Kidney epithelial cell (primary cell): ENCODE measurements at places on chromosomes 11 and 22. TPM values are rescaled to one million over a fixed set of nuclear protein-coding genes. Genes with fewer than 3 reads are reported as not detected.
A peak's percentile ranks its signal among the peaks of the same experiment; 100 is the strongest.

DNA sequence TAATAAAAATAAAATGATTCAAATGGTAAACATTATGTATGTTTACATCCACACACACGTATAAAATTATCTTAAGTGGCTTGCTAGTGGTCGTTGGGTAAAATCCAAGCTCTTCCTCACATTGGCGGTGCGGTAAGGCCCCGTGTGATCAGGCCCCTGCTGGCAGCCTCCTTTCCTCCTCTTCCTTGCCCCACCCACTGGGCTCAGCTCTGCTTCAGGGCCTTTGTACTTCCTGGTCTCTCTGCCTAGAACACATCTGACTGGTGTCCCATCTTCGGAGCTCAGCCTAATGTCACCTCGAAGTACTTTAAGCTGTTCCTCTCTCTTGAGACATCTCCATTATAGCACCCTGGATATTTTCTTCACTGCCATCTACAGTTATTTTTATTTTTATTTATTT lies 52.8 kb downstream of the OSBP2 start:
- no peak for DNase-seq

GRCh38 chr11:113351480-113351879 lies 36.1 kb upstream of the ANKK1 start:
- DNase-seq: no peak

MYEOV gene
- 29.0 and 36.9 TPM in 2 replicates for total RNA-seq

DNA sequence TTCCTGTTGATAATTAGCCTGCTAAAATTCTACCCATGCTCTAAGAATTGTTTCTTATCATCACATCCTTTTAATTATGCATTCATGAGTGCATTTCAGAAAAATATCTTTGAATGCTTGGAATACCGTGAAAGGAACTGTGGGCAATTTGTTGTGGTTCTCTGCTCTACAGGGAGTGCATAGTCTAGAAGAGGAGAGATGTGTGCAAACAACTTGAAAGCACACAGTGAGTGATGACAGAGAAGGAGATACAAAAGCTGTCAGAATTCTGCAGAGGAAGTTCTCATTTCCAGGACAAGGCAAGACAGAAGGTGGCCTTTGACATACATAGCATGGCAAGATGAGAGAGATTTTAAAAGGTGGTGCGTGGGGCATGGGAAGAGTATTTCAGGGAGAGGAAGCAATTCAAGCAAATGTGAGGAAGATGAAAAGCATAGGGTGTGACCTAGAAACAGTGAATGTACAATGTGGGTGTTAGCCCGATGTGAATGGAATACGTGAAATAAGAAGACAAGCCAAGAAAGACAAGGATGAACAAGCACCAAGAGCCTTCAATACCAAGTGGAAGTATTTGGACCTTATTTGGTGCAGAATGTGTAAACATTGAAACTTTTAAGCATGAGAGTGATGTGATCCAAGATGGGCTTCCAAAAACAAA lies 5.0 kb downstream of the MMP8 start:
- DNase-seq: no peak

DNA sequence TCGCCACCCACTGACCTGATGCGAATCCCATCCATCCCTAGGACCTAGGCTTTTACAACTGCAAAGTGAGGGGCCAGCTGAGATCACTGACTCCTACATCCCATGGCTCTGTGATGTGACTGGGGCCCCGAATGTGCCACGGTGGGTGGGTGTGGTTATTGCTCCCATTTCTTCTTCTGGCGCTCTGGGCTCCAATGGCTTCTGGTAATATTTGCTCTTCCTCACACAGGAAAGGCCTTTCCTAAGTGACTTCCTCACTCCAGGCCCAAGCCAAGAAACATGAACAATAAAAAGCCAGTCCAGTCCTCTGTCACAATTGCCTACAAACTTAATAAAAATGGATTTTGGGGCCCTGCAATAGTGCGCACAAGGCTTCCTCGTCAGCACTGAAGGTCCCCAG lies 78.1 kb downstream of the GALNT18 start:
- DNase-seq: no peak

IL17REL gene
- not detected in 2 replicates for total RNA-seq

ESRRA gene
- 54.3 and 58.8 TPM in 2 replicates for total RNA-seq

CECR2 gene
- 6.2 and 7.4 TPM in 2 replicates for total RNA-seq

STK33 gene
- total RNA-seq: 14.9 and 15.7 TPM in 2 replicates

DNA sequence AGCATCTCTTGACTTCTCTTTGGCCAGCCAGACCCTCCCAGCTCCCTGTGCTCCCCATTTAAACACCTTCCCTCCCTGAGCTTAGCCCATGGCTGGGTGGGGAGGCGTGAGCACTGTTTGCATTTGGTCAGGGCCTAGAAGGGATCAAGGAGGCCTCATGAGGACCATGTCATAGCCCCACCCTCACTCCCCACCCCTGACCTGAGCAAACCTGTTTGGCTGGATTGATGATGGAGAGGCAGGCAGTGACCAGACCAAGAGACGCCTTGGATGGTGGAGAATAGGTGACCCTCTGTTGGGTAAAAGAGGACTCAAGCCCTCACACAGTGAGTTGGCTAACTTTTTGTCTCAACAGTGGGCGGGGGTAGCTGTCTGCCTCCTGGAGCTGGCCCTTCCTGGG lies 49.9 kb downstream of the ST3GAL4 start:
- no peak for DNase-seq

GRCh38 chr11:72722050-72722748 lies 30.0 kb downstream of the ARAP1 start:
- peak; percentile 69 for DNase-seq

DNA sequence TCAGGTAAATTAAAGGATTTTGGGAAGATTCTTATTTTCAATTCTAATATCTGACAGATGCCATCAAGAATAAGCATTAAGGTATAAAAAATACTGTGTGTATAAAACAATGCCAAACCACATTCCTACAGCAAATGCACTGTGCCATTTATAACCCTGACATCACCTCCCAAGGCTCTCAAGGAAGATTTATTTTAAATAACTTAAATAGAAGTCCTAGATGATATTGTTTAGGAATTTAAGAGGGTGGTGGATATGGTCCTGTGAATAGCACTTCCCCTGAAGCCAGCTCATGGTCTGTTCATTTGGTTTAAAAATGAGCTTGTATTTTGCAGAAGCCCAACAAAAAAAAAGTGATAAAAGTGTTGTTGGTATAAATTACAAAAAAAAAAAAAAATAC lies 32.1 kb downstream of the PPIL2 start:
- DNase-seq: no peak

DNA sequence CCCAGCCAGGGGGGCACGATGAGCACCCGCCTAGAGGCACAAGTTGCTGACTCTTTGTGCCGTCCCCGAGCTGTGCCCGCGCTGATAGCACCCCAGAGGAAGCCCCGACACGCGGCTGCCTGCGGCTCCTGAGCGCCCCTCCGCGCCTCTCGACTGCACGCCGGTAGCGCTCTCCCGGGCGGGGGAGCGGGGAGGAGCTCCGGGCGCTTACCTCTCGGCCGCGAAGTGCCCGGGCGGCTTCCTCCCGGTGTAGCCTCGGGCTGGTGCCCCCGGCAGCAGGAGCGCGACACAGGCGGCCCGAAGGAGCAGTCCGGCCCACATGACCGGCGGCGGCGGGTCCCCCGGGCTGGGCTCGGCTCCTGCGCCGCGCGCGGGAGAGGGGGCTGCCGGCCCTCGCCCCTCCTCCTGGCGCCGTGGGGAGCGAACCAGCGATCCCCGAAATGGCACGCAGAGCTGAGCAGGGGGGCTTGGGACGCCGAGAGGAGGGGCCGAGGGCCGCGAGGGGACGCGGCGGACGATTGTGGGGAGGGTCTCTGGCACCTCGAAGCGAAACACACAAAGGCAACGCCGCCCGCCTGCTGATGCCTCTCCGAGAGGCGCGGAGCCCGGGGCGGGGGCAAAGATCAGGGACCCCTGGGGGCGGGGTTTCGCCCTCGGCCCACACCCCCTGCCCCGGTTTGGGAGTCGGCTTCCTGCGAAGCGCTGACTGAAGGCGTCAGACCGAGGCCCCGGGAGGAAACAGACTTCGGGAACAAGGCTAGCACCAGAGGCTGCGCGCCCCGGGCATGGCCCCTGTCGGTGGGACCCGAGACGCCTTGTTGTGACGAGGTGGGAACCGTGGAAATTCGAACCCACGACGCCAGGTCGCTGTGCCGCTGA lies at the start of gene VWCE:
VWCE (minus strand) TSS at position 600 of the 879 bp plus-strand sequence; CDS start at position 321, 279 bp downstream.
- no peak for DNase-seq

DNA sequence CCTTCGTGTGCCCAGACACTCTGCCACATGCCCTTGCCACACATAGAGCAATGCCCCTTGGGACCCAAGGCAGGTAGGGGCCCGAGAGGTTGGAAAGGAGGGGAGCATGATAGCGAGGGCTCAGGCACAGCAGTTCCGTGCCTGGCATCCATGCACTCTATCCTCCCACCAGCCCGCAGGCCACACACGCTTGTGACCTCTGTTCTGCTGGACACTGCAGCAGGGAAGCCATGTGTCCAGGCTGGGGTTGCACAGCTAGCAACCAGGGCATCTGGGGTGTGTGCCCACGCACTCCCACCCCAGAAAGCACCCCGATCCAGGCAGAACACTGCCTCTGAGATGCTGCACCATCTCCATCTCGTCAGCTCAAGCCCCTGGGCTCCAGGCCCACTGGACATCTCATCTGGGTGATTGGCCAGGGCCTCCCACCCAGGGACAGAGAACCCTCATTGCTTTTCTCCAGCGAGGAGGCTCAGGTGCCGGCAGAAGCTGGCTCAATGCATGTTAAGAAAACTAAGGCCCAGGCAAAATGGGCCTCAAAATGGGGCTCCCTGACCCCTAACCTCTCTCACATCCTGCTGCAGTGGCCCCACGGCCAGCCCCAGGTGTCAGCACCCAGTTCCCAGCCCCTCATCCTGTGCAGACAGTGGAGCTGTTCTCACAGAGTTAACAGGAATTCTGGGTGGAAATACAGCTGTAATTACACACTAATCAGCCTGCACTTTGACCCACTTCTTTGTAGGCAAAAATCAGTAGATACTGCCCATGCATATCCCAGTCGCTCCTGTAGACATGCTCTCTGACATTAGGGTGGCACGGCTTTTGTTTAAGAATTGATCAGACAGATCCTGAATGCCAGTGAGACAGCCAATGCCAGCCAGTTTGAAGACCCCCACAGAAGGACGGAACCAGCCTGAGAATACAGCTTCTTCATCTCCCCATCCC lies 173.9 kb upstream of the B3GAT1 start:
- no peak for DNase-seq

DNA sequence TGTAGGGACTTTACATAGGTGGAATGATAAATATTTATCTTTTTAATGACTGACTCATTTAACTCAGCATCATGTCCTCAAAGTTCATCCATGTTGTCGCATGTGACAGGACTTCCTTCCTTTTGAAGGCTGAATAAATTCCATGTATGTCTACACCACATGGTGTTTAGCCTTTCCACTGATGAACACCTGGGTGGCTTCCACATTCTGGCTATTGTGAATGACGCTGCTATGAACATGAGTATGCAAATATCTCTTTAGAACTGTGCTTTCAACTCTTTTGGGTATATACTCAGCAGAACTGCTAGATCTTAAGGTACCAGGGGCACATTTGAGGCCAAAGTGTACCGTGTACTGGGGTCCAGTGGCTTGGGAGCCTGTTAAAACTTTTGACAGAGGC lies 24.1 kb downstream of the LARGE1 start:
- no peak for DNase-seq

DNA sequence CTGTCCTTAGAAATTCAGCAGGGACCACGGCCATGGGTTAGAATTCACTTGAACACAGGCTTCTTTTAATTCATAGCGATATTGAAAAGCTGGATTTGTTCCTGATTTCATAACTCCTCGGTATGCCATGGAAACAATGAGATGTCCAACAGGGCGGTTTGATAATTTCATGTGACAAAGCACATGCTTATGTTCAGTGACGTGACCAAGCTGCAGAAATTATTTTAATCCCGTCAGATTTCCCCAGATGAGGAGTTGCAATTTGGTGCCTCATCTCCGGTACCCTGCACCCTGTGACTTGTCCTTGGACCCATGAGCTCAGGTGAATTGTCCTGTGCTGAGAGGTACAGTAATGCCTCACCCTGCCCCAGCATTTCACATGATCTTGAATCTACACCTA lies 81.7 kb downstream of the C11orf91 start:
- no peak for DNase-seq

KRTAP5-9 gene
- total RNA-seq: not detected in 2 replicates

- no peak for DNase-seq
Measured at GRCh38 chr11:37967635-37968034, 1369.6 kb upstream of the RAG2 start.

- no peak for DNase-seq
Measured at GRCh38 chr11:8023831-8024555, 36.9 kb downstream of the EIF3F start.

GRCh38 chr22:35230839-35231584 lies 26.3 kb upstream of the HMGXB4 start:
- no peak for DNase-seq

GRCh38 chr11:3042496-3043314 lies 14.5 kb downstream of the CARS1 start:
- no peak for DNase-seq

CRYBA4 gene
- total RNA-seq: not detected in 2 replicates

DNA sequence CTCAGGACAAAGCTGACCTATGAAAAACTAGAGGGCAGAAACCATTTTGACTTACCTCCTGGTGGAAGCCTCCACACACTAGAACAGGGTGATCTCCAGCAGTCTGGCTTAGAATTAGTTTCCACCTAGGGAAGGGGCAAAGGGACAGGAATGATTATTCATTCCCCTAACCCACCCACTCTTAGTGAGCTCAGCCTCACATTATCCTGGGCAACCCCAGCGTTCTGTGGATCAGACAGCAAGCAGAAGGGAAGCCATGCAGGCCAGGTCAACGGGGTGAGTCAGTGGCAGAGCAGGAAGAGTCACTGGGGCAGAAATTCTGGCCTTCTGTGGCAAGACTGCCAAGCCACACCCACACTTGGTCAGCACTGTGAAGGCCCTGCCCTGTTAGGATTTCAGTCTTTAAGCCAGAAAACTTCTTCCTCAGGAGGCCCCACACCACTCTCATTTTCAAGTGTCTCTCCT lies 10.5 kb downstream of the NUMA1 start:
- DNase-seq: peak; percentile 86

GRCh38 chr22:50206599-50206998 lies 5.8 kb downstream of the SELENOO start:
- no peak for DNase-seq

SLC39A13 gene
- 113 and 117 TPM in 2 replicates for total RNA-seq

- peak; percentile 68 for DNase-seq
Measured at GRCh38 chr11:15793043-15793996, 563.0 kb downstream of the SOX6 start.

IGLL1 gene
- total RNA-seq: not detected in 2 replicates

DNA sequence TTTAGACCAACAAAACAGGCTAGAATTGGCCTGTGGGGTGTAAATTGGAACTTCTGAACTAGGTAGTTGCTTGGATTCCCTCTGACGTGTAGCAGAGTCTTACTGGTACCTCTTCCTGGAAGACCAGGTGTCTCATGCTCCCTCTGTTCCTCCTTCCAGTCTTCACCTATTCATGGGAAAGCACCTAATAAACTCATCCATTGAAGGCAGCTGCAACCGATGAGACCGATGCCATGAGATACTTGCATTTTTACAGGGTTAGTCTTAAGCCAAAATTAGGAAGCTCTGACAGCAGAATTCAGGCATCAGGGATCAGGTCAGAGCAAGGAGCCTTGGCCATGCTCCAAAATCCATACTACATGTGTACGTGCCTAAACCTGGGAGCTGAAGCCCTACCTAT lies 13.2 kb upstream of the HEPHL1 start:
- DNase-seq: no peak
